ENCODE measurements at places on chromosomes 3 and 15. TPM values are rescaled to one million over a fixed set of nuclear protein-coding genes. Genes with fewer than 3 reads are reported as not detected.

DNA sequence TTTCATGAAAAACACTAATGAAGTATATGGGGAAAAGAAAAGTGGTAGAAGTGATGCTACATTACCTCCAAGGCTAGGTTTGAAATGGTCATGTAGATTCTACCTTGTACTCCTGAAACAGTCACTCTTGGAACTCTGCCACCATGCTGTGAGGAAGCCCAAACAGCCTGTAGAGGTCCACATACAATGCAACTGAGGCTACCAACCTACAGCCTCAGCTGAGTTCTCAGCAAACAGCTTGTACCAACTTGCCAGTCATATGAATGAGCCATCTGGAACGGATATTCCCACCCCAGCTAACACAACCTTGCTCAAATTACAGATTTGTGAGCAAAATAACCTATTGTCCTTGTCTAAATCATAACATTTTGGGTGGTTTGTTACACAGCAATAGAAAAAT, 193.5 kb downstream of the ULK4 start:
- no peak for DNase-seq

- peak; percentile 90 for DNase-seq
Observed at GRCh38 chr3:160885791-160886286, 129.8 kb downstream of the PPM1L start.

DNA sequence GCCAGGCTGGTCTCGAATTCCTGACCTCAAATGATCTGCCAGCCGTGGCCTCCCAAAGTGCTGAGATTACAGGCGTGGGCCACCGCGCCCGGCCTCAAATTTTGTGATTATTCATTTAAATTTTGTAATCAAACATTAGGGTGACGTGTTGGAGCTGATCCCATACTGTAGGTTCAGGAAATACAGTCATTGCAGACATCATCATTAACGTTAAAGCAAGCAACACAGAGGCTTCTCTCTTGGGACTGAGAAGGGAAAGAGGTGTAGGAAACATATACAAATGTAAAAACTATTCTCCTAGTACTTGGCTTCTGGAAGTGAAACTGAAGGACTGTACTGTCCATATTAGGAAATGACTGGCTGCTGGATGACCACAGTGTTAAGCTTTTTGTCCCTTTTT, 11.1 kb upstream of the ARID3B start:
- DNase-seq, result no peak

DNA sequence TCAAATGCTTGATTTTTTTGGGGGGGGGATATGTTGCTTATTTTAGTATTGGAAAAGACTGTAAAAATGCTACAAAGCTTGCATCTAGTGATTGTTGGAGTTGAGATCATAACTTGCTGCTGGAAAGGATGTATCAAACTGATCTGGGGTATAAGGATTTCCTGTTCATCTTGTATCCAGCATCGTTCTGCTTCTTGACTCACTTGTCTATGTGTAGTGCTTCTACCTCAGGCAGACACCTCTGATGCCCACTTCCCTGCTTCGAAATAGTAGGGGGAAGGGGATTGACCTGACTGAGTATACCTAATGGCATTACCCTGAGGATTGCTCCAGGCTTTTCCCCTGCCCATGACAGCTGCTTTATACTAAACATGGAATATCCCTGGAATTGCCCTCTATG, 42.7 kb downstream of the STT3B start:
- DNase-seq, result no peak

DNA sequence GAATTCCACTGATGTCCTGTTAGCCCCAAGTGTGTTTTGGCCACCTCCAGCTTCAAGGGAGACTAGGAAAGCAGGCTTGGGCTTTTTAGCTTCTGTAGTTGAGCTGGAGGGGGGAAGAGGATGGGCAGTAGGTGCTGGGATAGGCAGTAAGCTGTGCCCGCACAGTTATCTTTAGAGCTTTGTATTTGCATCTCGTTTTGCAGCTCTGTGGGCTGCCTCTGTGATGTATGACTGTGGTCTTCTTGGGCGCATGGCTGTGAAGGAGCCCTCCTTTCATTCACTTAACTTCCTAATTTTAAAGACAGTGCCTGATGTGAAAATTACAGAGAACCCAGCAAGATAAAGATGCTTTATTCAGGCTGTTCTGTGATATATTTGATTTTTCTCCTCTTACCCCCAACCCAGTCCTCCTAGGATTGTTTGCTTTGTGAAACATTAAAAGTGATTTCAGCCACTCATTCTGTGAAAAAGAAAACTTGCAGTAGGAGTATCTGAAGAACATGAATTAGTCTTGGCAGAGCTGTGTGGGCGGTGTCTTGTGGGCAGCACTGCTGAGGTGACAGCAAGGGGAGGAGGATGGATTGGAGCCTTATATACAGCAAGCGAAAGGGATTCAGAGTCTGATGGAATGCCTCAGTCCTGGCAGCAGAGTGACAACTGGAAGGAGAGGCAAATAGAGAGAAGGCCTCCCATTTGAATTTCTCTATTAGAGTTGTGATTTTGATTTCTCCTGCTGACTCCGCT, 74.3 kb downstream of the LARS2 start:
- DNase-seq, result peak; percentile 41

- DNase-seq, result no peak
Observed at GRCh38 chr3:106619-107018, 89.9 kb upstream of the CHL1 start.

GRCh38 chr15:59172289-59172901, 34.2 kb upstream of the LDHAL6B start:
- no peak for DNase-seq

- DNase-seq, result no peak
Observed at GRCh38 chr3:147937891-147938290, 528.7 kb downstream of the ZIC1 start.

DNA sequence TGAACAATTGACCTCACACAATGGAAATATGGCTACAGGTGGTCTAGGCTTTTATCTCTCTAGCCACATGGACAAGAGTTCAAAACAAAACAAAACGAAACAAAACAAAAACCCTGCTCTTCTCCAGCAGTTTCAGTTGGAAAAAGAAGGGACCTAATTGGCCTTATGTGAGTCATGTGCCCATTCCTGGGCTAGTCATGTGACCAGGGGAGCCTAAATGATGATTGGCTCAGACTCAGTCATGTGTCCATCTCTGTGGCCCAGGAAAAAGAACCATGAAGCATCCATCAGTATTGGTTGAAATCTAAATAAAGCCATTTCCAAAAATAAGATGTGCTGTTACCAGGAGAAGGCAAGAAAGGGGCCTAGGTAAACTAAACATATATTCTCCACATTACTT, 96.8 kb downstream of the ANXA2 start:
- DNase-seq, result no peak

DNA sequence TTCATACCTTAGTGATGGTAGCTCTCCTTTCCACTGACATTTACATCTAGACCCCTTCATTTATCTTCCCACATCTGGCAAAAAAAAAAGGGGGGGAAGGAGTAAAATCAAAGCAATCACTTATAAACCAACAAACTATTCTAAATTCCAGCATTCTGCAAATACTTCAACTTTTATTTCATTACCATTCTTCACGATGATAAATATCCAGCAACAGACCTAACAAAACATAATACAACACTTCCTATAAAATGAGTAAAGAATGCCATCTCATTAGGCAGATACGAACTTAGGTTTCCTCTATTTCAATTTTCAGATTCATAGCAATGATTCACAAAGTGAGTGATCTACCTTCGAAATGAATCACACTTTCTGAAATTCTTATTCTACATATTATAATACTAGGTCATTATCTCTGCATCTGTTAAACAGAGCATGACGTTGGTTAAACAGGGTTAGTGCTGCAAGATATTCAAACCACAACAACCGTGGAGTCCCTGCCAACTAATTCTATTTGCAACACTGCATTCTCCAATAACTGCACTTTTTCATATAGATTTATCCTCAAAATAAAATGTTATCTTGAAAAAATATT, at the start of gene LRRFIP2:
TSS of gene LRRFIP2 (minus strand) at position 51 of the 595 bp plus-strand sequence. CDS start 25,599 bp downstream, outside the sequence.
- no peak for DNase-seq

- DNase-seq, result peak; percentile 96
Observed at GRCh38 chr15:88904624-88905327, 8.4 kb downstream of the MFGE8 start.

DNA sequence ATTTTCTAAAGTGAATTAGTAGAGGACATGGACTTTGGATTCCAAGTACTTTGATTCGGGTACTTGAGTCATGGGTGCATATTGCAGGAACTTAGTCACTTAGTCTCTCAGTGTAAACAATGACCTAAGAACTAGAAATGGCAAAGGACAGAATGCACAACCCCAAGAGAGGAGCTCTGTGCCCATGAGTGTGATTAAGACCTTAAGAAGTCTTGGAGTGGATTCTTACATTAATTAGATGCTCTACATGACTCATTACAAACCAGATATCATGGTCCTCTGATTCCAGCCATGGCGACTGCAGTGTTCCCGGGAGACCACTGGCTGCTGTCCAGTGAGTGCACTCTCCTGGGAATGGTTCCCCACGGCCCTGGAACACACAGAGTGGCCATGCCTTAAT, 251.5 kb downstream of the GABRG3 start:
- DNase-seq, result no peak

DNA sequence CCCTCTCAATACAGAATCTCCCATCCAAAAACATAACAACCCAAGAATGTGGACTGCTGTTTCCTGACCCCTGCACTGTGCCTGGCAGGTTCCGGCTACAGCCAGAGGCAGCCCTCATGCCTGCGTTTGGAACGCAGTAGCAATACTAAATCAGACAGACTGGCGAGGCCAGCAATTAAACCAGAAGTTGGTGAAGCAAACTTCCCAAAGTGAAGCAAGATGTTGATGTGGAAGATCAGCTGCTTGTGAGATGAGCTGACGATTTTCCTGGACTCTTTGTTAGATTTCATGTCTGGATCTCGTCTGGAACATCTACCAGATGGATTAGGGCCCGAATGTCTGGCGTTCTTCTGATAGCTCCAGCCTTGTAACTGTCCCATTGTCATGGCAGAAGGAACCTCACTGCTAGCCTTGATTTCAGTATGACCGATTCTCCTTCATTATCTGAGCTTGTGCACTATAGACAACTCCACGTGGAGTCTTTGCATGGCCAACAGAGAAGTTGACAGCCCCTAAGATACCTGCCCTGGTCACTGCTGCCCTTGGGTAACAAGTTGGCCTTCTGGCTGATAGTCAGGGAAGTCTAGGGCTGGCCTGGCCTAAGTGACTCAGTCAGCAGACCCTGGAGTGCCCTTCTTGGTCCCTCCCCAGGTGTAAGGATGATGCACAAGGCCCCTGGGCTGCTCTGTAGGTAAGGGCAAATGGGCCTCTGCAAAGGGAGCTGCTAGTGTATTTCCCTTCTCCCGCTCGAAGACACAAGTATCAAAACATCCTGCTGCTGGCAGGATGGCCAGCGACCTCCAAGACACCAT, 126.5 kb downstream of the ADAMTS17 start:
- DNase-seq, result no peak

- no peak for DNase-seq
Observed at GRCh38 chr15:64461721-64462162, 1.4 kb downstream of the ZNF609 start.

DNA sequence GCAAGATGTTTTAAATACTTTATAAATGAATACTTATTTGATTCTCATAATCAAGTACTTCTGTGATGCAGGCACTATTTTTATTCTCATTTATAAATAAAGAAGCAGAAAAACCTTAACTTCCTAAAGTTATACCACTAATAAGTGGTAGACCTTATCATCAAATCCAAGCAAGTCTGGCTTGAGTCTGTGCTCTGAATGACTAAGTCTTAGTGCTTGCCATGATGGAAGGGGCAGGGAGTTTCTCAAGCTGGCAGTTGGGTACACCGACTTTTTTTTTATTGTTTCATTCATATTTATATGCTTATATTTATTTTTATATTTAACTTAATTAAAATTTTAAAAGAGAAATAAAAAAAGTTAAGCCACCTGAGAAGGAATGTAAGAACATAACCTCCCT, 23.6 kb downstream of the SLMAP start:
- DNase-seq, result no peak

- no peak for DNase-seq
Observed at GRCh38 chr15:45133561-45133920, 3.7 kb downstream of the DUOX1 start.

GRCh38 chr3:187941135-187941847, 196.0 kb upstream of the BCL6 start:
- no peak for DNase-seq

DNA sequence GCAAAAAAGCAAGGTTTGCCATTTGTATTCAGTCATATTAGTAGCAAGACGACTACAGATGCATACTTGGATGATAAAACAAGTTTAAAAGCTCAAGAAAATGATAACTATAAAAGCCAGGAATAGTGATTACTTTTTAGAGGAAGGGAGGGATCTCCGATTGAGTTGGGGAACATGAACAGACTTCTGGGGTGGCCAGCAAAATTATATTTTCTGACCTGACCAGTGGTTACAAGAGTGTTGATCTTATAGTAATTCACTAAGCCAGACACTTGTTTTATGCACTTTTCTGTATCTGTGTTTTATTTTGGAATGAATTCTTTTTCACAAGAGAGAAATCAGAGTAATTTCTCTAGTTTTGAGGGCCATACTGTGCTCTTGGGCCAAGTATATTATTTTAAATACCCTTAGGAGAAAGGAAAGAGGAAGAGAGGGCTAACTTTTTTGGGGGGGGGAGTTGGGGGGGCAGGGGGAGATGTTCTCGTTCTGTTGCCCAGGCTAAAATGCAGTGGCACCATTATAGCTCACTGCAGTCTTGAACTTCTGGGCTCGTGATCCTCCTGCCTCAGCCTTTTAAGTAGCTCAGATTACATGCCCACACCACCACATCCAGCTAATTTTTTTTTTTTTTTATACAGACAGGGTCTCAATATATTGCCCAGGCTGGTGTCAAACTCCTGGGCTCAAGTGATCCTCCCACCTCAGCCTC, 57.3 kb downstream of the TGFBR2 start:
- DNase-seq, result no peak

GRCh38 chr15:64009241-64009640, 37.0 kb downstream of the DAPK2 start:
- no peak for DNase-seq

DNA sequence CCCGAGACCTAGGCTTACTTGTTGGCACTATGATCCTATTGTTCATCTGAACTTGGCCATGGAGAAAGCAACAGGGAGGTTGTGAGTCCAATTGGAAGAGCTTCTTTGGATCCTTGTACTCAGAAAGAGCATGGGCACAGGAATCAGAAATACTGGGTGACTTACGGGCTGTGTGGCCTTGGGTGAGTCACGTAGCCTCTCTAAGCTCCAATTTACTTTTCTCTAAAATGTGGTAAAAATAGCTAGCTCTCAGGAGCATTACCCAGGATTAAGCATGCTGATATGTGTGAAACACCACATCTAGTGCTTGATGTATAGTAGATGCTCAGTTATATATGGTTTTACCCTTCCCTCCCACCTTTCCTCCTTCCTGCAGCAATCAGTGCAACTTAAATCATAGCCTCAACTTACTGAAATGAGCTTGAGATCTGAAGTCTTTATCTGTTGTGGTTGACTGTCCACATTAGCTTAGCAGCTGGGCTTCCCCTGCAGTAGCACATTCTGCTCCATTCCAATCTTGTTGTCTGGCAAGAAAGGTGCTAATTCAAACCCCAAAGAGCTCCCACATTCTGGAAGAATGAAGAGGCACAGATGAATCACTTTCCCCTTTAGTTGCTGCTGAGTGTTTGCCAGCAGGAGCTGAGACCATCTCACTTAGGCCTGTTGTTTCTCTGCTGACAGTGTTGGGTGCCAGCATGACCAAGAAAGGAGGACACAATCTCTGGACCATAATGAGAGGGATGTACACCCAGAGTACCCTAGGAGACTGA, 299.1 kb upstream of the TRIM42 start:
- DNase-seq, result no peak

Gene IQCF5
- total RNA-seq, result not detected

Gene ZPLD1
- total RNA-seq, result 0.09 TPM

Gene CLEC3B
- total RNA-seq, result 25.5 TPM

Gene TMF1
- 21.2 TPM for total RNA-seq

Gene BOC
- 5.5 TPM for total RNA-seq

Gene SLC22A13
- total RNA-seq, result 0.09 TPM

Gene SENP2
- 29.1 TPM for total RNA-seq

Gene OR5H14
- not detected for total RNA-seq

Gene MAP1A
- 12.7 TPM for total RNA-seq

Gene PIF1
- total RNA-seq, result 8.0 TPM

All from thymus (tissue), 14 donors.